ENCODE measurements at places on chromosomes 7 and 10. TPM values are rescaled to one million over a fixed set of nuclear protein-coding genes. Genes with fewer than 3 reads are reported as not detected.

Gene CALHM1
- 0.50 TPM for total RNA-seq

Gene GTF2IRD2
- total RNA-seq, result 28.8 TPM

DNA sequence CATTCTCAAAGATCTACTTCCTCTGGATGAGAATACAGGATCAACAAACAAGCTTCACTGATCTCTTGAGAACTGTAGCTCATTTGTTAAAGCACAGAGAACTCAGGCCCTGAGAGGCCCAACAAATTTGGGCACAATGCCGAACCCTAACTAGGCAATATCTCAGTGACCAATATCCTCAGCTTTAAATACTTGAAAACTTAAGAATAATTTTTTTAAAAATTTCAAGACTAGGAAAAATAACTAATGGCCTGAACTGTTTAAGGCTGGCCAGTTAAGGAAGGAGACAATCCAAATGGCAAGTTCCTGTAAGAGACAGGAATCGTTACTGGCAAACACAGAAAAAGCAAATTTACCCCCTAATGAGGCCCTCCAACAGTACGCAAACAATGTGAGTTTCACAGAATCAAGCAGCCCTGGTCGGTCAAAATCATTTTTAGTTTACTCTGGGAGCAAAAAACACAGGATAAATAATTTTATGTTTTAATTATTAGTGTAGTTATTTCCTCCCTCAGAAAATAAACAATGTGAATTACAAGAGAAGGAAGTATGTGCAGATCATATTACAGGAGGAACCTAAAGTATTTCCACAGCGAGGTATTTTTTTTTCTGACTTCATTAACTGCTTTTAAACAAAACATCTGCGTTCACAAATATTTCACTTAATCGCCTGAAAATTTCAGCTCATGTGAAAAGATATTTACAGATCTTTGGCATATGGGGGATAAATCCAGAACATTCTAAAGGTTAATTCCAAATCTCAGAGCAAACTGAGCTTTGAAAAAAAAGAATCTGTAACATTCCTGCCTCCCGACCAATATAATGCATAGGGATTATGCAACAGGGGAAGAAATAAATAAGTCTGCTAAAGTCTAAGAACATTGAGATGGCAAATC, 39.5 kb downstream of the NT5C2 start:
- peak; percentile 54 for DNase-seq

DNA sequence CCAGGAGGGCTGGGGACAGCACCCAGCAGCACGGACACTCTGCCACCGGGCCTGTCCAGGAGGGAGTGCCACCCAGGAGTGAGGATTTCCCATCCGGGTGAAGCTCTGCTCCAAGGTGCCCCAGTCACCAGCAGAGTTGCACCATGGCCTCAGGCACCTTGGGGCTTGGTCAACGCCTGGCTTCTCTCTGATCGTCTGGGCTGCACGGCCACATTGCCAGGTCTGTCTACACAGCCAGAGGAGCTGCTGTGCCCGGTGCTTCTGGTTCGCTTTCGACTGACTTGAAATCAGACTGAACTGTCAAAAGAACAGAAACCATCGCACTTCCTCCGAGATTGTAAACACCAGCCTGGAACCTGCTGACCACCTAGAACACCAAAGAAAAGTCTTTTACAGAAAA, 12.0 kb downstream of the SHH start:
- DNase-seq, result no peak
